ENCODE measurements at places on chromosomes 7 and 10.

DNA sequence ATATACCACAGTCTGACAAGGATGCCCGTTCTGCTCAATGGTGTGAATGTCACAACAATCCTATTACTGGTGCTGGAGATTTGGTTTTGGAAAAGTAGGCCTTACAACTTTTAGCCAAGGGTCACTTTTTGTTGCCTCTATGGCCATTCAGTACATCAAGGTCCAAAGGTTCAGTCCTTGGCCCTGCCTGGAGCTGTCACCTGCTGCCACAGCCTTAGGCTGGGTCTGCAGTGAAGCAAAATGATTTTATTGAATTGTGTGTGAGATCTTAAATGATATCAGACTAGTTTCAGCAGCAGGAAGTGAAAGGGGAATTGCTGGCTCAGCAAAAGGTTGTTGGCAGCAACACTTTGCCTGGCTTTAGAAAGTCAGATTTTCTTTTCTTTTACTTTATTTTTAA is 427.6 kb downstream of the THSD7A start:
- no peak for DNase-seq

DNA sequence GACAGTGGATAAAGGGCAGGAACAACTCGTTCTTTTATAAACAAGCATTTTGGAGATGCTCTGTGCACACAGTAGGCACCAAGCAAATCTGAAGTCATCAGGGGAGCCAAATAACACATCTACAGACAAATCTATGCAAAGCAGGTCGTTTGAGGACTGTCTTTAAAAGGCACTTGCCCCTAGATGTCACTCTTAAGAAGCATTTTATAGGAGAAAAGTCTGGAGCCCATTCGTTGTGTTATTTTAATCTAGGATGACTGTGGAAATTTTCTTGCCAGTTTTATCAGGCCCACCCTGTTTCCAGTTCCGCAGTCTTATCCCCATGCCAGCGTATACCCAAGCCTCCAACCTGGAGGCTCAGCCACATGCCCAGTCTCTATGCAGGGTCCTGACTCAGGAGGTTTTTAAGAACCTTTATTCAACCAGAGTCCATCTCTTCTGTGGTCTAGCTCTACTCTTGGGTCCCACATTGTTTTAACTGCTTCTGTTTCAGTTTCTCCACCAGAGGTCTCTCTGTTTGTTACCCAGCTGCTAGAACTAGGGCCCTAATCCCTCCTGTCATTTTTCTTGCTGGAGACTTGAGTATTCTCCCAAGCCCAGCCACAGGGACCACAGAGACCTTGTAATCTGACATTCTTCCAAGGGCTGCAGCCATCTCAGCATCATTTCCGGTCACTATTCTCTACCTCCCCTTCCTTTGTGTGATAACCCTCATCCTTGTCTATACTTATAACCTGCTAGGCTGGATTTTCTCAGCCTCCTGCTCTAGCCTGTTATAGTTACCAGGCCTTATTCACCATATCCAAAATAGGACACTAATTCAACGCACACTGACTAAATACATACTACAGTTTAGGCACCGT is 26.7 kb downstream of the PIK3CG start:
- no peak for DNase-seq

DNA sequence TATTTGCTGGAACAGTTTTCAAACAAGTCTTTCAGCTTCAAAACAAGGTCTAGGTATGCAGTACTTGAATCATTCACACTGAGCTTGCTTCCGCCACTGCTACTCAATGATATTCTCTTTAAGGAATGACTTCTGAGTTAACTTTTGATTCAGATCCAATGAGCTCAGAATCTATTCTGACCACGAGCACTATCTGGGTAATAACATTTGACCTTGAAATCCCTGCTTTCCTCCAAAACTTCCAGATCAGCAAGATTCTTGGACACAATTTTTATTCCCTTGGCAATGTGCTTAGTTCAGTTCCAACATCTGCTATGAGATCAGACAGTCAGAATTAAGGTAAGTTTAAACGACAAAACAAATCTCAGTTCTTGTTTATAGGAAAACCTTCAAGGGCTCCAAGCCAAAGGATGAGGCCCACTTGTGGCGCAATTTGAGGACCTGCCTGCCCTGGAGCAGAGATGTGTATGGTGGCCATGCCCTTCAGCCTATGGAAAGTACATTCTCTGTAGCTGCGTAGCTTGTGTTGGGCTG is 87.2 kb downstream of the RNF216 start:
- peak; percentile 33 for DNase-seq

DNA sequence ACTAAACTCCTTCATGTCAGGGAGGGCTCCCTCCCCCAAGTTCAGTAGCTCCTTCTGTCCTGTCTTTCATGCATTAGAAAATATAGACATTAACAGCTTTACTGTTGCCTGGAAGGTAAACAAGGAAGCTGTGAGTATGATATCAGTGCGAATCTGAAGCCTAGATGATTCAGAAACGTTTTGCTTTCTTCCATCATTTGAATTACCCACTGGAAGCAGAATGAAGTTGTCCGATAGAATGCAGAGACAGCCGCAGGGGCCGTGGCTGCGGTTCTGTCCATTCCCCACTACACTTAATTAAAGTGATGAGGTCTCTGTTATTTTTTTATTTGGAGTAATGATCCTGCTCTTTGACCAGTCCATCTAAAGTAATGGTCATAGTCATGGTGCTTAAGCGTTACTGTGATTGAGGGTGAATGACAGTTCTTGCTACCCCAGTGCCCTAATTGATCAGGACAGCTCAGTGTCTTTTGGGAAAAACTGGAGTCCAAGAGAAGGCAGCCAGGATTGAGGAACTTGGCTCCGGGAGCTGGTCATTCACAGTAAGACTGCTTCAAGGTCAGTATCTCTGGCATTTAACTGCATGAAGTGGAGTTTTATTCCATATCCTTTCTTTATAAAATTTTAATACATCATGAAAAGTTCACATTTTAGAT is 69.9 kb downstream of the PTPRE start:
- no peak for DNase-seq

- no peak for DNase-seq
Measured at GRCh38 chr10:12735843-12736462, 265.6 kb downstream of the CCDC3 start.

GRCh38 chr7:111951052-111951451 is 255.1 kb downstream of the DOCK4 start:
- no peak for DNase-seq

DNA sequence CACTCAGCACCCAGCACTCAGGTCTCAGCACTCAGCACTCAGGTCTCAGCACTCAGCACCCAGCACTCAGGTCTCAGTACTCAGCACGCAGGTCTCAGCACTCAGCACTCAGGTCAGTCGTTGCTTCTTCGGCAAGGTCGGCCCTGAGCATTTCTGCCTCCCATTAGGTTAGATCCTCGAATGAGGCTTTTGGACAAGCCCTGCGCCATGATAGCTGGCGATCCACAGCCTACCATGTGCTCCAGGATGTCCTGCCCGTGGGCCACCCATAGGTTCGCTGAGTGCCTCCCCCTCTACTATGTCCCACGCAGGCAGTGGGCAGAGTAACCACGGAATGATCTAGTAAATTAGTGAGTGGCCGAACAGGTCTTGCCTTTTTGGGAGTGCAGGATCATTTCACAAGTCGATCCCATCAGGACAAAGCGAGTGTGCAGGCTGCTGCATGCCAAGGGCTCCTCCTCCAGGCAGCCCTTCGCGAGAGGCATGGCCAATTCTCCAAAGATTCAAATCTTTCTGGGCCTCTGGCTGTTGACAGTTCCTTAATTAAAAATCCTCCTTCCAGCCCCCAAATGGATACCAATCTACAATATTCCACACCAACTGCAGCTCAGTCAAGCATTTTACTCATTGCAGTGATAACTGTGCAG is 206.3 kb downstream of the ADARB2 start:
- no peak for DNase-seq

GRCh38 chr10:71746344-71747037 is 26.8 kb downstream of the VSIR start:
- peak; percentile 57 for DNase-seq

- no peak for DNase-seq
Measured at GRCh38 chr10:112666094-112666493, 219.1 kb downstream of the VTI1A start.

- DNase-seq: no peak
Measured at GRCh38 chr10:16606421-16606820, 84.7 kb upstream of the C1QL3 start.

DNA sequence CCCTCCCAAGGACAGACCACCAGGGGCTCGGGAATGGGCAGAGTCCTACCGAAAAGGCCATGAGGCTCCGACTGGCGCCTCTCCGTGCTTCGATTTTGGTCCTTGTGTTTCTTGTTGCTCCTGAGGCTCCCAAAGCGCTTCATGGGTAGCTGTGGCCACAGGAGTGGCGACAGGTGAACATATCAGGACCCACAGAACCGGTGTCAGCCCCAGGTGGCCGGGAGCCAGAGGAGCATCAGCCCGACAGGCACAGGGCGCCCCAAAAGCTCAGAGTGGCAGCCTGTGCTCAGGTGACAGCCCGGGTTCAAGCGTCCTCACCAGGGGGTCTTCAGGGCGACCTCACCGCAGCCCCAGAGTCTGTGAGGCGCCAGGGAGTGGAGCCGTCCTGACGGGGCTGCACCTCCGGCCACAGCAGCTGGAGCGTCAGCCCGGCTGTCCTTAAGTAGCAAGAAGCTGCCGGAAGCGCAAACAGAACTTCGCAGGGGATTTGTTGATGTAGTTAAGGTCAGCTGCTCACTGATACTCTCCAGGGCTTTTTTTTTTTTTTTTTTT is 141.0 kb downstream of the PRKAG2 start:
- no peak for DNase-seq

- DNase-seq: no peak
Measured at GRCh38 chr10:62847433-62847832, 31.3 kb upstream of the EGR2 start.

DNA sequence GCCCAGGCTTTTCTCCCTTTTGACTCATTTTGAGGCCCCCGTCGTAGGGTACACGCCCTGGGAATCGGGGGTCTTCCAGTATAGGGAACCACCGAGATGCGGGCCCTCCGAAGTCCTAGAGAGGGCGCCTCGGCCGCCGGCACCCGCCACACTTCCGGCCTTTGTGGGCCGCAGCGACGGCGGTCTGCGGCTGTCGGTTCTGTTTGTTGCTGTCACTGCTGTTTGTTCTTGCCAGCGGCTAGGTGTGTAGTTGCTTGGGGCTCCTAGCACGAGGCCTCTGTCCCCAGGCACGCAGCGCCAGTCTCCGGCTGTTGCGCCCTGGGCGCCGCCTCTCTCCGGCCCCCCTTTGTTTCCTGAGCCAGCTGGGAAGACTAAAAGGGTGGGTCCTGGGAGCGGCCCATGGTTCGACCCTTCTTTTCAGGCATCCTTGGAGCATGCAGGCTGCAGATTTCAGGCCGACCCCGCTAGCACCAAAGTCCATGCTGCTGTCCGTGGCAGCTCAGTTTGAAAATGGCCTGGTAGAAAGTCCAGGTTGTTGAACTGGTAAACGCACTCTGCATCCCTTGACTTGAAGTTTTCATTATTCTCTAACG is 17.8 kb upstream of the ZKSCAN1 start:
- peak; percentile 77 for DNase-seq

- no peak for DNase-seq
Measured at GRCh38 chr10:49600781-49601400, 9.2 kb upstream of the SLC18A3 start.

GRCh38 chr7:100963386-100963785 is 6.0 kb upstream of the MUC12 start:
- DNase-seq: no peak

GRCh38 chr7:3916146-3916545 is 615.1 kb downstream of the SDK1 start:
- DNase-seq: no peak

- no peak for DNase-seq
Measured at GRCh38 chr7:9958486-9958885, 1015.2 kb upstream of the PHF14 start.

DNA sequence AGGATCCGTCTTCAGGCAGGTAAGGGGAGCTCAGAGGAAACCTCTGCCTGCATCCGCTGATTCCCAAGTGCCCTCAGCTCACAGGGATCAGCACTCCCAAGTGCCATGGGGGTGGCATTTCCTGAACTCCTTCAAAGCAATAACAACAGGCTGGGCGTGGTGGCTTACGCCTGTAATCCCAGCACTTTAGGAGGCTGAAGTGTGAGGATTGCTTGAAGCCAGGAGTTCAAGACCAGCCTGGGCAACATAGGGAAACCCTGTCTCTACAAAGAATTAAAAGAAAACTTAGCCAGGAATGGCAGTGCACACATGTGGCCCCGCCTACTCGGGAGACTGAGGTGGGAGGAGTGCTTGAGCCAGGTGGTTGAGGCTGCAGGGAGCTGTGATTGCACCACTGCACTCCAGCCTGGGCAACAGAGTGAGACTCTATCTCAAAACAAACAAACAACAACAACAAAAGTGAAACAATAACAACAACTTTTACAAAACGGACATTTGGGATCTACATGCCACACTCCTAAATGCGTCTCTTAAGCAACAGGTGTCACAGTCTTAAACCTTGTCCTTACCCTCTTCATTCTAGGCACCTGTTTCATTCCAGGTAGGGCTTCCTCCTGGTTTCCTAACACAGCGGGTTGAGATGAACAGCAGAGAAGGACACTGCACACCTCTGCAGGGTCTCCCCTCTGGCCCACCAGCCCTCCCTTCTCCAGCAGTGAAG is 73.8 kb downstream of the PAXIP1 start:
- no peak for DNase-seq

- no peak for DNase-seq
Measured at GRCh38 chr10:132464256-132465192, 67.5 kb downstream of the PWWP2B start.

- DNase-seq: no peak
Measured at GRCh38 chr10:28633750-28634149, 43.6 kb upstream of the BAMBI start.

DNA sequence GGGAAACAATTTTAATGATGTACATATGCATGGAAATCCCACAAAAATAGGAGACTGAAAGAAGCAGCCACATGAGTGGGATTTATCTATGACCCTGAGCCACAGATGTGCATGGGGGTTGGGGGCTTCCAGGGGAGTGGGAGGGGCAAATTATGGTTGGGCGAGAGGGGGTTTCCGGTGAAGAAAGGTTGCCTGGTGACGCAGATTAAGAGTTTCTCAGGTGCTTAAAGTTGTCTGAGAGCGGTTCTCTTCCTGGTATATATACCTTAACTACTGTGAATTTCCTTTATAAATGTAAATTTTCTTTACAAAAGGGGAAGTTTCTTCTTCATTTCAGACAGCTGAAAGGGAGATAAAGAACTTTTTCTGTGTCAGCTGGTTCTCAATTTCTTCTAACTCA is 273.6 kb upstream of the PITRM1 start:
- DNase-seq: no peak

GRCh38 chr7:85781606-85782005 is 594.8 kb upstream of the SEMA3D start:
- no peak for DNase-seq

GRCh38 chr7:64946772-64947171 is 43.7 kb downstream of the ZNF273 start:
- no peak for DNase-seq

DNA sequence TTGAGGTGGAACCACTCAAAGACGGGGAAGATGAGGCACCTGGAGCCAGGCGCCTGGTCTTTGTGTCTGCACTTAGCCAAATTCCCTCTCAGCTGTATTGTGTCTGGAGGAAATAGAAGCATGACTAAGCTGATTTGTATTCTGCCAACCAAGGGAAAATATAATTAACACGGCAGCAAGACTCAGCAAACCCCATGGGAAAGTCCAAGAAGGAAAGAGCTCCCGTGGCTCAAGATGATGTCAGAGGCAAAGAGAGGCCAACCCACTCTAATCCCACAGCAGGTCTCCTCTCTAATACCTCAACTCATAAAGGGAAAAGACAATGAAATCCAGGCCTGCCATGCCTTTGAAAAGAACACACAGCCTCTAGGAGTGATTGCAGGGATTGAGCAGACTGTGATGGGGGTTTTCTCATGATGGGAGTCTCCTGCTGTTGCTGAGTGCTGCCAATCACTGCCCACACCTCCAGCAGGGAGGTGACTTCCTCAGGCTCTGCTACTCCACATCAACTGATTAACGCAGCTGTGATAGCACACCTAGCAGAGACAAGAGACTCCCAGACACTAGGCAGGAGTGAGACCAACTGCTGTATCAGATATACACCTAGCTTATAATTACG is 255.5 kb upstream of the C7orf33 start:
- DNase-seq: no peak

Data from CD4-positive, alpha-beta T cell treated with Interleukin-6 for 4 hours (primary cell).